ENCODE measurements at places on chromosomes 7 and 10.

GRCh38 chr10:7153750-7154149 lies 257.1 kb downstream of the SFMBT2 start:
- DNase-seq: no peak

GRCh38 chr10:91643700-91644099 lies 10.8 kb upstream of the PPP1R3C start:
- no peak for DNase-seq

DNA sequence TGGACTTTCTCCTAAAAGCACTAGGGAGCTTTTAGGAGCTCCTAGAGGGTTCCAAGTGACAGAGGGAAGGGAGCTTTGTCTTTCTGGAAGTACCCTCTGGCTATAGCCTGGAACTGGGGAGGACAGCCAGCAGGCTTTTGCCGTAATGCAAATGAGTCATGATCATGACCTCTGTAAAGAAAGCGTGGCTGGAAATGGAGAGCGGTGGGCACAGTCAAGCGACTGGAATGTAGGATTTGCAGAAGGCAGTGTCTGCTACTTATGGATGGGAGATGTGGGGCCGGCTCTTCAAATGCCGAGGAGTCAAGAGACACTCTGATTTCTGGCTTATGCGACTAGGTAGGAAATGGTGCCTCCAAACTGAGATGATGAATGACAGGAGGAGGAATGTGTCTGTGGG lies 34.6 kb upstream of the PLPP4 start:
- no peak for DNase-seq

GRCh38 chr7:155746188-155746587 lies 66.1 kb downstream of the SHH start:
- DNase-seq: no peak

- no peak for DNase-seq
These were observed 109.1 kb upstream of the TNS3 start for GRCh38 chr7:47690902-47691558.

- DNase-seq: no peak
These were observed 35.2 kb downstream of the EEPD1 start for GRCh38 chr7:36188266-36188665.

- DNase-seq: no peak
These were observed 30.4 kb upstream of the DAGLB start for GRCh38 chr7:6478186-6478585.

- DNase-seq: no peak
These were observed 93.6 kb downstream of the UBE2H start for GRCh38 chr7:129859183-129859582.

- DNase-seq: no peak
These were observed 98.0 kb downstream of the NPY start for GRCh38 chr7:24381894-24382505.

GRCh38 chr10:85651497-85651882 lies 715.1 kb downstream of the GRID1 start:
- no peak for DNase-seq

GRCh38 chr10:69239136-69239535 lies 19.0 kb downstream of the HKDC1 start:
- DNase-seq: no peak

- peak; percentile 72 for DNase-seq
These were observed 56.7 kb downstream of the MKI67 start for GRCh38 chr10:128069351-128070051.

DNA sequence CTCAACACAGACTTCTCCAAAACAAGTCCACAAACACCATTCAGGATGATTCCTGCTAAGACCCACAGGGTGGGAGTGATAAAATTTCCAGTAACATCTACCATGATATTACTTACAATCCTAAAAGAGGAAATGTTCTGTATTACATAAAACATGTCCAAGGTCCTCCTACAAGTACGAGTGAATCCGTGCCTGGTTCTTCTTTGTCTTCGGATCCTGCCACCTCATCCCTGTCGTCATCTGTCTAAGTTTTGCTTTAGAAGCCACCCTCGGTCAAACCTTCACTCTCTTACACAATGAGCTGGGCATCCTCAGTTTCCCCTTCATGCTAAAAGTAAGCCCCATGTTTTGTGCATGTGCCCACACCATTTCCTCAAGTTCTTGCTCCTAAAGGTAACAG lies 279.0 kb downstream of the KCNMA1 start:
- DNase-seq: no peak

GRCh38 chr10:112728997-112729396 lies 221.1 kb upstream of the TCF7L2 start:
- no peak for DNase-seq

GRCh38 chr7:105014693-105015389 lies 836 bp downstream of the KMT2E start:
- peak; percentile 33 for DNase-seq

- DNase-seq: no peak
These were observed 146.2 kb upstream of the MTPN start for GRCh38 chr7:136123352-136123751.

- no peak for DNase-seq
These were observed 285.1 kb downstream of the CCSER2 start for GRCh38 chr10:84613336-84614021.

GRCh38 chr7:121085922-121086321 lies 97.4 kb downstream of the CPED1 start:
- DNase-seq: no peak

GRCh38 chr10:1542941-1543340 lies 194.4 kb downstream of the ADARB2 start:
- DNase-seq: no peak

DNA sequence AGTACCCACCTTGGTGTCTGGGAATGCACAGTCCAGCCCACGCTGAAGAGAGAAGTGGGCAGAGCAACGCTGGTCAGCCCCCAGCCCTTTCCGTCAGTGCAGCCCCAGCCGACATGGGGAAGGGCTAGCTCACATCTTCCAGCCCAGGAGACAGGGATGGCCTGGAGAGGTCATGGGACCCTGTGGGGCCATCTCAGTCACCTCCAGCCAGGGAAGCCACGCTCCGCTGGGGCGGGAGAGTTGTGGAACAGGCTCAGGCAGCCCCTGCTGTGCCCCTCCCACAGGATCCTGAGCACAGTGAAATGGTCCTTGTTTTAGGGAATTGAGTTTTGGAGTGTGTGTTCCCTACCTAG lies 85.1 kb downstream of the PAXIP1 start:
- no peak for DNase-seq

All from effector memory CD4-positive, alpha-beta T cell (primary cell).